Vagina (tissue), 2 donors: ENCODE measurements at places on chromosomes 6 and 20. TPM values are rescaled to one million over a fixed set of nuclear protein-coding genes. Genes with fewer than 3 reads are reported as not detected.

The CRIP3 gene
- total RNA-seq, result not detected

DNA sequence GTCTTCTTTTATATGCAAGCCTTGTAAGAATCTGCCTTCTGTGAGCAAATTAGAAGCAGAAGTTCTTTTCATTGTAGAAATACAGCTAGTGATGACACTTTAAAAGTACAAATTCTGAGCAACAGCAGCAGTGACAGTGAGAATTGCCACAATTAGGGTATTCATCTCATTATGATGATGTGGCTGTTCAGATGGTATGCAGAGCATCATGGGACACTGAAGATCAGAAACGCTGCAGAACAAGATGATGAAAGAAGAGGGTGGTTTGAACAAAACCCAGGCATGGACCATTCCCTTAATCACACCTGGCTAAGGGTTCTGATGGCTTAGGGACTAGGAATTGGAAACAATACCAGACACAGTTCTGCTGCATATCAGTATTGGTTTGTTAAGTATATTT lies 312.7 kb upstream of the TBX18 start:
- no peak for DNase-seq

- no peak for DNase-seq
These were observed 7.9 kb upstream of the BHLHE23 start for GRCh38 chr20:63014710-63015109.

The TMEM200A gene
- 3.9 TPM for total RNA-seq

GRCh38 chr6:123677897-123678296 lies 41.1 kb upstream of the TRDN start:
- no peak for DNase-seq

The HTR1E gene
- total RNA-seq, result not detected

DNA sequence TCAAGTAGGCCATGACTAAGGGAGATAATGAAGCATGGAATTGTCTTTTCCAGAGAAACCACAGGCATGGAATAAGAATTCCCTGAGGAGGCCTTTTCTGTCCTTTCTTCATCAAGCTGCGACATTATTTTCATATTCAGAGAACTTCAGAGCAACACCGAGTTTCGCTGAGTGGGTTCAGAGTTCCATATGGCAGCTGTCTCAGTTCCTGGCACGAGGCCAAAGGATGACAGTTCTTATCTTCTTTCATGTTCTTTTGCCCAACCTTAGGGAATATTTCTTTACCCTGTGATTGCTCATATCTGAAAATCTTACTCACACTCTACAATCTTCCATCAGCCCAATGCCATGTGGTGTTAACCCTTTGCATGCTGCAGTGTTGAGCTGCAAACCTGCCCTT lies 135.3 kb upstream of the BMP2 start:
- DNase-seq, result no peak

DNA sequence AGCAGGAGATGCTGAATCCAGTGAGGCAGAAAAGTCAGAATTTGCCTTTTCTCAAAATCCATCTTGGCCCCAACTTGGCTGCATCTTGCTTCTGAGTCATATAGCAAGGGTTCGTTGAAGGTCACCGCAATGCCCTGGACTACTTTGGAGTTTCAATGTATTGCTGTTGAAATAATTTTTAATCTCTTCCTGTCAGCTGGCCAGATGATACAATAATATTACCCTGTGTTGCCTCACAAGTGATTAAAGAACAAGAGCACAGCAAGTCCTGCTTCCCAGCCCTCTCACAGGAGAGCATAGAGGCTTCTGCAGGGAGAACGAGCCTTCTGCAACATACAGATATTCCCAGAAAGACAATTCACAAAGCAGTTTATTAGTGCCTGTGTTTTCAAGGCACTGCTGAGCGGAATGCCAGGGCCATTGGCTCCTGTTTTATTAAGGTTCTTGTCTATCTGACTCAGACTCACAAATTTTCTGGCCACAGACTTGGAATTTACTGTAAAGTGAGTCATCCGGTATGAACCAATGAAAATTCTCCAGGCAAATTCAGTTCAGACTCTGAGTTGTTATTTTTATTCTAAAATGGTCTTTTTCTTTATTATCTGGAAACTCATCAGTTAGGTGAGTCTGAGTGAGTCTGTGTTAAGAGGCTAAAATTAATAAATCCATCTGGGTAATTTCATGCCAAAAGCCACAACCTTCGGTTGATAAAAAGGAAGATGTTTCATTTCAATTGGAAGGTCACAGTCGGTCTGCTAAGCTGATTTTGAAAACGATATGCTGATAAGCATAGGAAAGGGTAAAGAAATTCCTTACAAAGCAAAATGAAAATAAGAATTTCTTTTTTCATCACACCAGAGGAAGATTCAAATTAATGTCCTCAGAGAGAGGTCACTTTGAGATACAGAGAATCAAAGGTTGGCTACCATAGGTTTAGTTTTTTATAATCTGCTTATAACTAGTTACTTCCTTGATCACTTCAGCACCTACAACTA lies 289.4 kb upstream of the STXBP5 start:
- DNase-seq, result no peak

- no peak for DNase-seq
These were observed 282.8 kb downstream of the RNGTT start for GRCh38 chr6:88680654-88681053.

- DNase-seq, result peak; percentile 47
These were observed 10.5 kb upstream of the TXNDC5 start for GRCh38 chr6:7921046-7921445.

GRCh38 chr6:118744261-118744941 lies 93.0 kb upstream of the CEP85L start:
- no peak for DNase-seq

GRCh38 chr6:34102099-34102656 lies 43.7 kb downstream of the GRM4 start:
- DNase-seq, result no peak

- no peak for DNase-seq
These were observed 49.3 kb downstream of the PRR18 start for GRCh38 chr6:166258854-166259276.

The SEL1L2 gene
- total RNA-seq, result not detected

GRCh38 chr6:109441069-109441816 lies 719 bp downstream of the SMPD2 start:
- DNase-seq, result peak; percentile 91

DNA sequence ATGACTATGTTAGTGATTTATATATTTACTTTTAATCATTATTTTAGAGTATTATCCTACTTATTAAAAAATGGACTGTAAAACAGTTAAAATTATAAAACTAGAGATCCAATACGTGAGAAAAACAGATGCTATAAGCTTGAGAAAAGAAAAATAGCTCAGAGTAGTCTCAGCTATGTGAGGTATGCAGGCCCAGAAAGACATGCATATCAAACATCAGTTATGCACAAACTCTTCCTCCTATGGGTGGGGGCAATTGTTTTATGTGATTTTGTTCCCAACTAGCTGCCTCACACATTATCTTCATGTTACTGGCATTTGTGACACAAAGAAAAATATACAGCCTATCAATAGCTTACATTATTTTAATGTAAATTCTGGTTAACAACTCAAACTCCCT lies 28.8 kb downstream of the RARS2 start:
- no peak for DNase-seq

GRCh38 chr6:126716826-126717509 lies 377.1 kb downstream of the CENPW start:
- DNase-seq, result no peak

DNA sequence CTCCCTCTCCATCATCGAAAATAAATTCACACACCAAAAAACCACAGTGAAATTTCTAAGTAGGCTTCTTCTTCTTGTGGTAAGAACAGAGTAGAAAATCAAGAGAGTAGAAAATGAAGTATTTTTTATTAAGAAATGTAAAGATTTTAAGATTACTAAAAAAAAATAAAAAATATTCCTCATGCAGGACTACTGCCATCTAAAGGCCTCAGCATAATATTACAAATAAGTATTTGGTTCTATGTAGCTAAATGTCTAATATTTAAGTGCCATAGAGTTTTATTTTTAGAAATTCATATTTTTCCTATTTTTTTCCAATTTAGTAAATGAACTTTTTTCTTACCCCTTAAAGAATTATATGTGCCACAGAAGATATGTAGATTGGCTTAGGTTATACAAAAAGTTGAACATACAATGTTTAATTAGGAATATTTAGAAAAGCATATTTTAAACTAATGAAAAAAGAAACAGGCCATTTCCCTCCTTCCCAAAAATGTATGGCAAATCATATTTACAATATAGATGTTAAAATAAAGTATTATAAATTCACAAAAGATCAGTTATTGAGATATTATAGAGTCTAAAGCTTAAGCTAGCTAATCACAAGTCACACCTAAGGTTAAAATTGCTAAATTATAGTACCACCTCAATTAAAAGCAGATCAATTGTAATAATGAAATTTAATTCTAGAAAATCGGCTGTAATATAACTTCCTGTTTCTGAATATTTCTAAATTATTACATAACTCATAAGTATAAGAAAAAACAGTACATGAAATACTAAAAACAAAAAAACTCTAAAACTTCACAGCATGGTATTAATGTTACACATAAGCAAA lies 3.5 kb upstream of the NT5DC1 start:
- no peak for DNase-seq

- DNase-seq, result no peak
These were observed 257.2 kb downstream of the TAF4 start for GRCh38 chr20:61808447-61808846.

DNA sequence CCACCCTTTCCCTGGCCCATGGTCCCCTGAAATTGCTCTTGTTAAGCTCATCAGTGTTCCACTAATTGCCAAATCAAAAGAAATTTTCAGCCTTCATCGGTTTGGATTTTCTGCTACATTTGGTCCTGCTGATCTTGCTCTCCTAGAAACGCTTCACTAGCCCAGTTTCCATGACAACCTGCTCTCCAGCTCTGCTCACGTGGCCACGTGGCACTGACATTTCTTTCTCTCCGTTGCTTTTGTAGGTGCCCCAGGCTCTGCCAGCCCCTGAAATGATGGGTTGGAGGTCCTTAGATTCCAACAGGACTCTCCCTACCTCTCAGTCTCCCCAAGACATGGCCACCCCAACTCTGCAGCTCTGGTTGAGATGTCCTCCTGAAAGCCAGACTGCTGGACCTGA lies 45.8 kb upstream of the NNAT start:
- no peak for DNase-seq
